ENCODE measurements at places on chromosomes 11 and 22.
A peak's percentile ranks its signal among the peaks of the same experiment; 100 is the strongest.

DNA sequence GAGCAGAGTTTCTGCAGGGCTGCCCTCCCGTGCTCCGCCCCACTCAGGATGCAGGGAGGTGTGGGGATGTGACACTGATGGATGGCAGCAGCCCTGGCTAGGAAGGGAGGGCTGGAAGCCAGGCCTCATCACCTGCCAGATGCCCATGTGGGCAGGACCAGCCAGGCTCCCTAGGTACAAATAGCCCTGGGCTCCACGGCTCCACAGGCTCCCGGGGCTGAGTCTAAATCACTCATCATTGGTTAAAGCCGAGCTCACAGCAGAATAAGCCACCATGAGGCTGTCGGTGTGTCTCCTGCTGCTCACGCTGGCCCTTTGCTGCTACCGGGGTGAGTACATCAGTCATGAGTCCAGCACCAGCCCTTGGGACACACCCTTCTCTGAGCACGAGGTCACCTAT, at the start of gene SCGB1D1:
Gene SCGB1D1 (plus strand): TSS at position 206 of the 400 bp plus-strand sequence. CDS start 69 bp downstream, at position 275.
- DNase-seq, result peak; percentile 88

DNA sequence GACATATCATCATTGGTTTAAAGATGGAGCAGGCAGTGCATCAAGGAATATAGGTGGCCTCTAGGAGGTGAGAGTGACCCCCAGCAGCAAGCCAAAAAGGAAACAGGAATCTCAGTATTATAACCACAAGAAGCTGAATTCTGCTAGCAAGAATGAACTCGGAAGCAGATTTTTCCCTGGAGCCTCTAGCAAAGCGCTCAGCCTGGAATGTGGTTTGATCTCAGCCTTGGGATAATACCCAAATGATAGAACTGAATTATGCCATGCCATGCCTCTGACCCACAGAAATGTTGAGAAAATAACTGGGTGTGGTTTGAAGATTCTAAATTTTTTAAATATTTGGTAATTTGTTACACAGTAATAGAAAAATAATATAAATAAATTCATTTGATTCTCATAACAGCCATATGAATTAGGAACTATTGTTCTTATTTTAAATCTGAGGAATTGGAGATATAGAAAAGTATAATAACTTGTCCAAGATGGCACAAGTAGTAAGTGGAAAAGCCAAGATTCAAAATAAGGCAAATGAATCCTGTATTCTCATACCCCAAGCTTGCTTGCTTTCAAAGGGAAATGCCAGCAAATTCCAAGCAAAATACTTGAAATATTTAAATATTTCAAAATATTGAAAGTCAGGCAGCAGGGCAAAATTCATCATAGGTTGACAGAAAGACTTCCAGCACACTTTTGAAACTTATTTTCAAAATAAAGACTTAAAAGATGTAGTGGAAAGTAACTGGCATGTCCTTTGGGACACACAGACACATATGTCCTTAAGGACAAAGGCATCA, 567.4 kb downstream of the KCNA4 start:
- DNase-seq, result no peak

DNA sequence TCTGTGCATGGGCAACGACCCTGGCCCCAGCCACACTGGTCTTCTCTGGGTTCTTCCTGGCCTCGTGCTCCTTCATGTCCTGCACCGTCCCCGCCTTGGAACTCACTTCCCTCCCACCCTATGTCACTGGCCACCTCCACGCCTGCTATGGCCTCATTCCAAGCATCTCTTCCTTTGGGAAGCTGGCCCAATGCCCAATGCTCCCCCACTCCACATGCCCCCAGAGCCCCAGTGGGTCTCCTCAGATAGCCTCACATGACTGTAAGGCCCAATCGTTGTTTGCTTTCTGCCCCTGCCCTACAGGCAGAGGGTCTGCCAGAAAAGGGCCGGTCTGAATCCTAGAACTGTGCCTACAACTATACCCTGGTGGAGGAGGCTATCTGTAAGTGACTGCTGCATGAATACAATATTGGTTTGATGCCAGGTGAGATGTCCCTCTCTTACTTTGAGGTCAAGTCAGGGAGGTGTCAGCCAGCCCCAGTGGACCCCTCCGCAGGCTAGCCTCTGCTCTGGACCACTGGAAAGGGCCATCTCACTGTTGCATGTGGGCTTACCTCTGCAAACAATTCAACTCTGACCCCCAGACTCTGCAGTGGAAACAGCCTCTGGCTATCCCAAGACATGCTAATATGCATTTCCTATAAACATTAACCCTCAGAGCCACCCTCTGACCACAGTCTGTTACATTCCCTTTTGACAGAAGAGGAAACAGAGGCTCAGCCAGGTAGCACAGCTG, 2.1 kb upstream of the GNAZ start:
- no peak for DNase-seq

GRCh38 chr11:128981254-128981653, 38.6 kb upstream of the TP53AIP1 start:
- DNase-seq, result no peak

GRCh38 chr22:20998411-20999336, 3.2 kb downstream of the THAP7 start:
- DNase-seq, result peak; percentile 4

GRCh38 chr11:64057890-64058289, 22.2 kb downstream of the FLRT1 start:
- no peak for DNase-seq

DNA sequence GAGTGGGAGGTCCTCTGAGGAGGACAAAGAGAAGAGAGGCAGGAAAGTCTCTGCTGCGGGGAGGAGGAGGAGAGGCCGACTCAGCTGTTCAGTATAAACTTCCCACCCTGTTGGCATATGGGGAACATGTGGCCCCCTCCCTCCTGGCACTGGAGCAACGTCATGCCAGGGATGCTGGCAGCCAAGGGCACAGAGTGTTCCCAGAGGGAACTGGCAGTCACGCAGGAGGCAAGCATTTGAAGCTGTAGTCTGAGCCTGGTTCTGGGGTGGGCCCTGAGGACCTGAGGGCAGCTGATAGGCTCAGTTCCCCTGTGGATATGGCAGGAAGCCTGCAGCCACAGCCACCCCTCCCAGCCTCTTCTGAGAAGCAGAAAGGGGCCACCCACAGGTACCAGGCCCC, 67.1 kb upstream of the TSPAN18 start:
- DNase-seq, result no peak

DNA sequence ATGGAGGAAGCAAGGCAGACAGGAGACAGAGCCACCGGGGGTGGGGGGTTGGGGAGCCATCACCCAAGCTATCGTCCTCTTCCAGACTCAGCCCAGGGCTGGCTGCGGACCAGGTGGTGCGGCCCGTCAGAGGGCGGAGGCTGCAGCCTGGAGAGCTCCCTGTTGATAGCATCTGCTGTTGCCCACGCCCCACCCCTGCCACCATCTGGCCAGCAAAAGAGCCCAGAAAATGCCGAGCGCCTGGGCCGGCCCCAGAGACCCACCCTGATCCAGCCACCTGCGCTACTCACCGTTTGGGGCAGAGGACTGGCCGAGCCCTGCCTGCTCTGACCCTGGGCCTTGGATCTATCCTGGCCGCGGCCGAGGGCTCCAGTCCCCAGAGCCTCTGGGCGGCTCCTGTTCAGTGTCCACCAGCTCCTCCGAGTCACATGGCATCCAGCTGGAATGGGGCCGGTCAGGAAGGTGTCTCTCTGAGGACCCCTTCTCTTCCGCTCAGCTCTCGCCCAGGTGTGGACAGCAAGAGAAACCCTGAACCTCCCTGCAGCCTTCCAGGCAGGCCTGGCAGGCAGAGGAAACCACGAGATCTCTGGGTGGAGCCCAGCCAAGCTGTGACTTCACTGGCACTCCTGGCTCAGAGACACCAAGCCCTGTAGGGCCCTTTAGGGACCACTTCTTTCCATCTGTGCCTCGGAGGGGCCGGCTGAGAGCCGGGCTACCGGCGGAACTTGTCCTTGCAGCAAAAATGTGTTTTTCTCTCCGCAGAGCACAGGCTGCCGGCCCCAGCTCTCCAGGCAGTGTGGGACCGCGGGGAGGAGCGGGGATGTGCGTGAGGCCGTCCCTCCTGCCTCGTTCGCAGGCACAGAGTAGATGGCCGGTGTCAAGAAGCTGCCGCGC, at the start of gene MRGPRE:
Gene MRGPRE (minus strand): TSS at position 567 of the 894 bp plus-strand sequence. CDS start 3,618 bp downstream, outside the sequence.
- peak; percentile 80 for DNase-seq

- no peak for DNase-seq
Observed at GRCh38 chr11:47387944-47388696, 9.8 kb upstream of the SPI1 start.

GRCh38 chr11:120517801-120518291, 6.3 kb downstream of the GRIK4 start:
- peak; percentile 26 for DNase-seq

- peak; percentile 53 for DNase-seq
Observed at GRCh38 chr11:77140231-77140851, 12.3 kb downstream of the MYO7A start.

- peak; percentile 83 for DNase-seq
Observed at GRCh38 chr11:45805305-45806071, 539 bp downstream of the SLC35C1 start.

- DNase-seq, result peak; percentile 94
Observed at GRCh38 chr11:30914143-30914762, 328.1 kb upstream of the MPPED2 start.

GRCh38 chr11:66080055-66080817, 10.2 kb downstream of the PACS1 start:
- DNase-seq, result peak; percentile 34

- DNase-seq, result peak; percentile 82
Observed at GRCh38 chr11:11787305-11788062, 54.3 kb upstream of the USP47 start.

- peak; percentile 67 for DNase-seq
Observed at GRCh38 chr11:1453611-1454034, 33.0 kb downstream of the MOB2 start.

DNA sequence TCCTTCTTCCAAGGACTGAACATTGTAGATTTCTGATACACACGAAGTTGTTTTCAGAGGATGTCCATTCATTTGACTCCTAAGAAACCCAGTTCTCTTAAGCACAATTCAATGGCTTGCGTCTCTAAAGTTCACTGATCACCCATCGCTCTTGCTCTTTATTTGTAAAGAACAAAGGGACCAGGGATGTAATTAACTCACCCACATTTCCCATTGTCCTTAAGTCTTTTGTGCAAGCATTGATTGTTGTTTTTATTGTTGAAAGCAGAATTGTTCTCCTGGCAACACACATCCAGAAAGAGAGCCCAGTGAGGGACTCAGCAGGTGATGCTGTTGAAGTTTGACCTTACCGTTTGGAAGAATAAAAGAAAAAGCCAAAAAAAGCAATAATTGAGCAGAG, 59.2 kb downstream of the SPON1 start:
- peak; percentile 94 for DNase-seq

- no peak for DNase-seq
Observed at GRCh38 chr11:70328556-70328955, 58.1 kb downstream of the PPFIA1 start.

- no peak for DNase-seq
Observed at GRCh38 chr22:28833276-28833923, 33.0 kb upstream of the XBP1 start.

DNA sequence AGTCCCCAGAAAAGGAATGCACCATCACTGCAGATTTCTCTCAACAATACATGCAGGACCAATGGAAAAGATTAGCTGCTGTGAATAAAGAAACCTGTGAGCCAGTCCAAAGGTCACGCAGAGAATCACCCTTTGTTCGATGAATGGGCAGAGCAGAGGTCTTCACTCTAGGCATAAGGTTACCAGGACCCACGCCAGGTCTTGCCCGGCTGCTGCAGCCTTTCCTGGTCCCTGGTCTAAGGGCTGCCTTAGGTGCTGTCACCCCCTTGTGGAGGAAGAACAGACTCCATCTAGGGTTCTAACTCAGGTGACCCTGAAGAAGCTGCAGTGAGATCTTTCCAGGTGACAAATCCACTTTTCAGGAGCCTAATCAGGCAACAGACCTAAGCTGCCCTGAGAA, 29.0 kb upstream of the NAP1L4 start:
- DNase-seq, result peak; percentile 76

- DNase-seq, result peak; percentile 33
Observed at GRCh38 chr11:17421781-17422180, 33.3 kb upstream of the KCNJ11 start.

Data from NCI-H69 (cell line).